IMR-90 (cell line): ENCODE measurements at places on chromosomes 5 and 9. TPM values are rescaled to one million over a fixed set of nuclear protein-coding genes. Genes with fewer than 3 reads are reported as not detected.

Gene PHF2
- total RNA-seq: 5.9 and 6.9 TPM in 2 replicates

GRCh38 chr9:72691671-72692070, 170.3 kb downstream of the TMC1 start:
- DNase-seq: no peak

Gene MAT2B
- 80.3 and 107 TPM in 2 replicates for total RNA-seq

Gene STXBP1
- 15.8 and 18.9 TPM in 2 replicates for total RNA-seq

Gene RANBP17
- 29.0 and 29.7 TPM in 2 replicates for total RNA-seq

- no peak for DNase-seq
Observed at GRCh38 chr5:59648949-59649921, 244.3 kb downstream of the PDE4D start.

Gene NIM1K
- total RNA-seq: 0.54 and 0.56 TPM in 2 replicates

- DNase-seq: peak; percentile 26
Observed at GRCh38 chr5:58849921-58850667, 267.2 kb downstream of the RAB3C start.

DNA sequence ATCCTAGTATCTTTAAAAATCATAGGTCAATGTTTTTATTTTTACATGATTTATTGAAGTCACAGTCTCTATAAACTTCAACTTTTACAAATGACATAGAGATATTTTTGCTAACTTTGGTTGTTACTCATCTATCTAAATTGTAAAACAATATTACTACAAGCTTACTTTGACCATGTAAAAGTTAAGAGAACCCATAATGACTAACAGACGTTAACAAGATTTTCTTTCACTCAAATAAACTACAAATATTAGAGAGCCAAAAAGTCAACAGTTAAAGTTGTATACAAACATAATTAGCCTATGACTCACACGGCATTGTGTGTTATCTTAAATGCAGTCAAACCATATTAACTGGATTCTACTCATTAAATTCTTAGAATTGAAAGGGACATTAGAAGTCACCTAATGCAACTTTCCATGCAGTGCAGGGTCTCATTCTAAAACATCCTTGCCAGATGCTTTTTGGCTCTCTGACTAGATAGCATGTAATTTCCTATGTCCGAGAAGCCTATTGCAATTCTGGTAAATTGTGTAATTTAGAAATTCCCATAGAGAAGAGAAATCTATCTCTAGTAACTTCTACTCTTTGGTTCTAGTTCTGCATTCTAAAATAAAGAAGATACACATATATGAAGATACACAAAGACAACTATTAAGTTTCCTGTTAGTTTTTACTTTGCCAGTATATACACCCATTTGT, 42.2 kb upstream of the UGT3A2 start:
- no peak for DNase-seq

Gene PCDHGB6
- 2.2 and 2.8 TPM in 2 replicates for total RNA-seq

DNA sequence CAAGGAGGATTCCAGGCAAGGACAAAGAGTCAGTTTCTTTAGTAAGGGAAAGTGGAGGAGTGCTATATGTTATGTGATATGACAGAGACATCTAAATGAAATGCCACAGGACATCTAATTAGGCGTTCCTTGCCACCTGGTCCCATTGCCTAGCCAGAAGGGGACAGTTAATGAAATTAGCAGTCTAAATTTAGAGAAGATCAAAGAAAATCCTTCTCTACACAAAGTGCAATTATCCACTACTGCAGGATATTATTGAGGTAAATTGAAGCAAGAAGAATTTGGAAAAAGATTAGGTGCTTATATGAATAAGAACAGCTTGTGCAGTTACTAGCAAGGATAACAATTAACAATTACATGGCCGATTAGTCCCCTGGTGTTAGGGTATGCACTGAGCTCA, 495.3 kb upstream of the NMUR2 start:
- DNase-seq: no peak

- DNase-seq: no peak
Observed at GRCh38 chr9:29564564-29564963, 1991.3 kb upstream of the C9orf72 start.

GRCh38 chr9:20980832-20981455, 50.5 kb downstream of the HACD4 start:
- peak; percentile 93 for DNase-seq

- DNase-seq: no peak
Observed at GRCh38 chr5:136309932-136310598, 55.3 kb downstream of the TRPC7 start.

- no peak for DNase-seq
Observed at GRCh38 chr9:135278586-135278985, 191.1 kb downstream of the OLFM1 start.

GRCh38 chr5:92908952-92909601, 671.9 kb downstream of the NR2F1-AS1 start:
- DNase-seq: no peak

Gene SPINK7
- total RNA-seq: not detected in 2 replicates

DNA sequence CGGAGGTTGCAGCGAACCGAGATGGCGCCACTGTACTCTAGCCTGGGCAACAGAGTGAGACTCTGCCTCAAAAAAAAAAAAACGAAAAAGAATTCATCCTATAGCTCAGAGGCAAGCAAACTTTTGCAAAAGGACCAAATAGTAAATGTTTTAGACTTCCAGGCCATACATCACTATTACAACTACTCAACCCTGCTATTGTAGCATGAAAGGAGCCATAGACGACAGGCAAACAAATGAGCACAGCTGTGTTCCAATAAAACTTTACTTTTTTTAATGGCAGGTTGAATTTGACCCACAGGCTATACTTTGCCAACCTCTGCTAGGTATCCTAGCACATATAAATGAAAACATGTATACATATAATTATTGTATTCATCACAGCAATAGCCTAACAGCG, 58.9 kb upstream of the SLC30A5 start:
- DNase-seq: no peak

- DNase-seq: no peak
Observed at GRCh38 chr5:151214614-151215545, 9.0 kb downstream of the CCDC69 start.

GRCh38 chr9:90014421-90014820, 409.6 kb downstream of the GADD45G start:
- no peak for DNase-seq

Gene KIF24
- total RNA-seq: 2.5 and 3.0 TPM in 2 replicates

DNA sequence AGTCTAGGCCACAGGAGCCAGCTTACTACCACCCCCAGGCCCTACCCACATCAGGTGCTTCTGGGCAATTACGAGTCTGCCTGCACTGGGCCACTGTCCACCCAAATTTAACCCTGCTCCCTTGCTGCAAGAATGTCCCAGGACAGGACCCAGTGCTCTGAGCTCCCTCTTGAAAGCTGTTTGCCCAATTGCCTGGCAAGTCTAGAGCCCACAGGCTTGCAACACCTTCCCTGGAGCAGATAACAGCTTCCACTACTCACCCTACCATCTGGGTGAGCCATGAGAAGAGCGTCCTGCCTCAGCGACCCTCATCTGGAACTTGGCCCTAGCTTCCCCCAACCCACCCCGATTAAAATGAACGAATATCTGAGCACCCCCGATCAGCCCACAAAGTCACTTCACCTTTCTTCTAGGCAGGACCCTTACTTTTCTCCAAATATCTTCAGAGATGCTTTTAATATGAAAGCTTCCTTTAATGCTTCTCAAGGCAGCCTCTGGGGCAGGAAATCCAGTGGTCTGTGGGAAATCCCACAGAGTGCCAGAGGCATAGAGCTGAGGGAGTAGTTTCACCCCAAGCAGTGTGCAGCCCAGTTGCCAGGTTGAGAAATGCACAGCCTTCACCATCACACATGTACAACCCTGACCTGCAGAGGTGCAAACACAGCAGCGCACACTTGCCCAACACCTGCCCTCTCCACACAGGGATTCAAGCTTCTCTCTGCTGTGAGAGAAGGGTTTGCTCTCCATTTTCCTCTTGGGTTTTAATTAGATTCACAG, 10.6 kb downstream of the ACSL6 start:
- DNase-seq: no peak

- DNase-seq: peak; percentile 61
Observed at GRCh38 chr9:131697097-131697496, 42.8 kb downstream of the RAPGEF1 start.

GRCh38 chr5:170327168-170327567, 29.6 kb upstream of the LCP2 start:
- no peak for DNase-seq

GRCh38 chr9:36292641-36293040, 34.4 kb upstream of the GNE start:
- no peak for DNase-seq

DNA sequence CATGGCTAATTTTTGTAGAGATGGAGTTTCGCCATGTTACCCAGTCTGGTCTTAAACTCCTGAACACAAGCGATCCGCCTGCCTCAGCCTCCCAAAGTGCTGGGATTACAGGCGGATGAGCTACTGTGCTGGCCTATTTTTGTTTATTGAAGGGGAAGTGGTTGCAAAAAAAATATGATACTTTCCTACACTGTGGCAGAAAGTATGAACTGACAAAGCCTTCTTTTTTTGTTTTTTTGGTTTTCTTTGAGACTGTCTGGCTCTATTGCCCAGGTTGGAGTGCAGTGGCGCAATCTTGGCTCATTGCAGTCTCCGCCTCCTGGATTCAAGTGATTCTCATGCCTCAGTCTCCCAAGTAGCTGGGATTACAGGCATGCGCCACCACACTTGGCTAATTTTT, 50.9 kb downstream of the OSTF1 start:
- DNase-seq: no peak

Gene IRF1
- total RNA-seq: 6.9 and 11.1 TPM in 2 replicates

Gene GPR151
- not detected in 2 replicates for total RNA-seq

GRCh38 chr5:97624886-97625285, 441.8 kb upstream of the RIOK2 start:
- peak; percentile 8 for DNase-seq

GRCh38 chr9:104783588-104783987, 19.7 kb downstream of the NIPSNAP3B start:
- DNase-seq: no peak

DNA sequence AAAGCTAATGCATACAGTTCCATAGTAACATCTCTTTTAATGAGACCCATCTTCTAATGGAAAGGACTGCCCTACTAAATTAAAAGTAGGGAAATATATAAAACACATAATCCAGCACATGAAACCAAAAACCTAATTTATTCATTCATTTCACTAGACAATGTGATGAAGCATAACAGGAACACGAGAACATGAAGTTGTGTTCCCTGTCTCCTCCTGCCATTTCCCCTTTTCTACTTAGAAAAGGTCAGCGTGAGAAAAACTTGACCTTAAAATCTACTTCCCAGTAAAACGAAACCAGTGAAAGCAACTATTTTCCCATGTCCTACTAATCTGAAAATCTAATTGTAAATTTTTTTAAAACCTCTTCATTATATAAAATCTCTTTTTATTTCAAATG, 847.5 kb downstream of the TLE1 start:
- no peak for DNase-seq

DNA sequence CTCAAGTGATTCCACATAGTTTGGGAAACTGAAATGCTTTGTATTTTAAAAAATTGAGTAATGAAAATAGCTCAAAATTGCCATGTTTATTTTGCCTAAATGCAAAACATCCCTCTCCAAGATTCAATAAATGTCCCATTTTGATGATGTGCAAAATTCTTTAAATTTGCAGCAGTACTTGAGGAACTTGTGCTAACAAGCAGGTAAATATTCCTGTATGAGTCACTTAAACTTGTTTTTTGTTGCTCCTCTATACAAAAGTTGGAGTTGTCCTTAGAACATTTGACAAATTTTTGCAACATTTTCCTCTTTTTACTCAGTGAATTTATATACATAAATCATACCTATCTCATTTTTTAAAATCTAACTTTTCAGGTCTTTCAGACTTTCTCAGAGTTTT, 280.2 kb downstream of the CDH12 start:
- DNase-seq: no peak
